ENCODE measurements at places on chromosomes 11 and 22.
A peak's percentile ranks its signal among the peaks of the same experiment; 100 is the strongest.

DNA sequence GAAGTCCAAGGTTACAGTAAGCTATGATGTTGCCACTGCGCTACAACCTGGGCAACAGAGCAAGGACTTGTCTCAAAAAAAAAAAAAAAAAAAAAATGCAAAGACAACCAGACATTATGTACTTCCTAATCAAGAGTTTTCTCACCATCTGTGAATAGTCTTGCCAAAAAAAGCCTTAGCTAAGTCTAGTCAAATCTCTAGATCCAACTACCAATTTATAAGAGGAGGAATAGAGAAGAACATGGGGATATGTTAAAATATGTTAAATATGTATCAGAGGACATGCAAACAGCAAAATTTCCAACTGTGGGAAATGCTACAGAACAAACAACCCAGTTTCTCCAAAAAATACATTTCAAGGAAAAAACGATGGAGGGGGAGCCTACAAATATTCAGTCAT, 45.6 kb downstream of the USP28 start:
- DNase-seq, result no peak

GRCh38 chr11:30710221-30710620, 124.1 kb upstream of the MPPED2 start:
- peak; percentile 36 for DNase-seq

- peak; percentile 77 for DNase-seq
Measured at GRCh38 chr11:123302751-123303195, 107.7 kb upstream of the CLMP start.

- no peak for DNase-seq
Measured at GRCh38 chr22:27327497-27327896, 474.1 kb downstream of the MN1 start.

GRCh38 chr22:29380032-29380781, 8.2 kb downstream of the AP1B1 start:
- no peak for DNase-seq

GRCh38 chr22:22886546-22886945, 1.1 kb upstream of the IGLL5 start:
- no peak for DNase-seq

DNA sequence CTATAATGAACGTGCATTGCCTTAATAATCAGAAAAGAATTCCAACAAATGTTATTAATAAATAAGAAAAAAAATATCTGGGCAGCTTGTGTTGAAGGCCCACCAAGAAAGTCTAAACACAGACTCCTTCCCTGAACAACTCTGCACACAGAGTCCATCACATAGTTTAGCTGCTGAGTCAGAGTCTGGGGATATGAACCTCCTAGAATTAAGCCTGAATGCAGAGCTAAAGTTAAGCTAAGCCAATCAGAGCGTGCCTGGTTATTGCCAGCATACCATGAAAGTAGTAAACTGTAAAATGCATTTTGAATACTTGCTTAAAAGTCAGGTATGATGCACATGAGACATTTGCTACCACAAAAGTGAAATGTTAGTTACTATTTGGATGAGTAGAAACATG, 25.6 kb upstream of the TENM4 start:
- peak; percentile 82 for DNase-seq

GRCh38 chr22:35517207-35517606, 23.4 kb upstream of the RASD2 start:
- no peak for DNase-seq

- DNase-seq, result no peak
Measured at GRCh38 chr11:104897891-104898684, at the start of gene CASP12. Gene CASP12, minus strand, starts transcription at chr11:104898460.

- no peak for DNase-seq
Measured at GRCh38 chr11:9176136-9176535, 84.7 kb upstream of the SCUBE2 start.

- no peak for DNase-seq
Measured at GRCh38 chr11:103499710-103500340, 390.6 kb downstream of the DYNC2H1 start.

DNA sequence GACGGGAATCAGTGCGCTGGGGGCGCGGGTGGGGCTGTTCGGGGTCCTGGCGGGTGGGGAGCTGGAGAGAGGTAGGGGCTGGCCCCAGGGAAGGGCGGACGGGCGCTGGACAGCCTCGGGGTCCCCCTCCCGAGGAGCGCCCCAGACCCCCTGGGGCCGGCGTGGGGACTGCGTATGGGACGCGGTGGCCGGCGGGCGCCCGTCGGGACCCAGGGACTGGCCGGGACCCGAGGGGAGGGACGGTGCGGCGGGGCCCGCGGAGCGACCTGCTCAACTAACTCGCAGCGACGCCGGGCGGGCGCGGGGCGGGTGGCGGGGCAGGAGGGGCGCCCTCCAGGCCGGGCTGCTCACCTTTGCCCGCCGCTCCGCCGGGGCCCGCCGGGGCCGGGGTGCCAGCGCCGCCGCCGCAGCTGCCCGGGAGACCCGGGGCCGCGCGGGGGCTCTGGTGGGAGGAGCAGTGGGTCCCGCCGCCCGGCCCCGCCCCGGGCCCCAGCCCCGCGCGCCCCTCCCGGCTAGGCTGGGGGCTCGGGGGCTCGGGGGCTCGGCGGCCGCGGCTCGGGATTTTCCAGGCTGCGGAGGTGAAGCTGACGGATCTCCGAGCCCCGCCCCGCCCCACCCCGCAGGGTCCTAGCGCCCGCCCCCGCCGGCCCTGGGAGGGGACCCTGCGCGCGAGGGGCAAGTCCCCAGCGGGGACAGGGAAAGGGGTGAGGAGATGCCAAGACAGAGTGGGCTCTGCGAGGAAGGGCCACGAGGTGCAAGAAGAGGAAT, 12.3 kb downstream of the STARD10 start:
- peak; percentile 29 for DNase-seq

GRCh38 chr11:79708319-79708932, 267.6 kb upstream of the TENM4 start:
- DNase-seq, result peak; percentile 61
